ENCODE measurements at places on chromosomes 11 and 22. TPM values are rescaled to one million over a fixed set of nuclear protein-coding genes. Genes with fewer than 3 reads are reported as not detected.

Gene OR51E2
- total RNA-seq, result 1.8 TPM

DNA sequence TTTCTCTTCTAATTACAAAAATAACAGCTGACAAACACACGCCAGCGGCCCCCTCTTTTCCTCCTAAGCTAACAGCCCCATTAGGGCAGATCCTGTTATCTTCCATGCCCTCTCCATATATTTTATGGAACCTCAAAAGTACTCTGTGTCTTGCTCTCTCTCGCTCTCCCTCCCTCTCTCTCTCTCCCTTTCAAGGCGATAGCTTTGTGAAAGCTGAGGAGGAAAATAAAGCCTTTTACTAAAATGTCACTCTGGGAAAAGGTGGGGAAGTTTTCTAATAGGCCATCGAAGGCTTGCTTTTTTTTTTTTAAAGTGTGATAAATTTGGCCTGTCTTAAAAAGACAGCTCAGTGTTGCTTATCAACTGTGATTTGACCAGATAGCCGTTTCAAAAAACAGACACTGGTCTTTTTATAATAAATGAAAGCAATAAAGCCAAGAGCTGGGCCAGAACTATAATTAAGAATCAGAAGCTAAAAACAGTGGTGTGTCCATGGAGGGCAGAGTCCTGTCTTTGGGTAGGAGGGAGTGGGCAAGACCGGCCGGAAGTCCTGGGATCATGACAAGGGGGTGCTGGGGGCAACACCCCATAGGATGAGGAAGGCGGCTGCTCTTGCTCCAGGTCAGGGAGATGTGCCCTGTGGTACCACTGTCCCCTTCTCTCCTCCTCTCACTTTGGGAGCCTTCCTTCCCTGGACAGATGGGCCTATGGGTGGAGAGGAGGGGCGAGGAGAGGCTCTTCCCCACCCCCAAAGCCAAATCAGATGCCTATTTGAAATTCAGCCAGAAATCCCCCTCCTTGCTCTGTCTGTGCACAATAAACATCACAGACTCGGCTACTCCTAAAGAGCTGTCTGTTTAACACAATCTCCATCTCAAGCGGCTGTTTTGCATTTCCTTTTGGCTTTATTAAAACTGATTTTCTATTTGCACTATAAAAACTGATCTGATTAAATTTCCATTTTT, 267.2 kb downstream of the BUD13 start:
- no peaks in the 10 kb centered on the region for H3K4me1 ChIP-seq
- no peaks in the 10 kb centered on the region for H3K36me3 ChIP-seq
- no peak overlapping the region for H3K4me3 ChIP-seq
- DNase-seq, result no peak
- no peaks in the 10 kb centered on the region for H3K27me3 ChIP-seq
- no peak overlapping the region for H3K27ac ChIP-seq

Gene MGAT3
- total RNA-seq, result 1.2 TPM

Gene BTBD18
- not detected for total RNA-seq

DNA sequence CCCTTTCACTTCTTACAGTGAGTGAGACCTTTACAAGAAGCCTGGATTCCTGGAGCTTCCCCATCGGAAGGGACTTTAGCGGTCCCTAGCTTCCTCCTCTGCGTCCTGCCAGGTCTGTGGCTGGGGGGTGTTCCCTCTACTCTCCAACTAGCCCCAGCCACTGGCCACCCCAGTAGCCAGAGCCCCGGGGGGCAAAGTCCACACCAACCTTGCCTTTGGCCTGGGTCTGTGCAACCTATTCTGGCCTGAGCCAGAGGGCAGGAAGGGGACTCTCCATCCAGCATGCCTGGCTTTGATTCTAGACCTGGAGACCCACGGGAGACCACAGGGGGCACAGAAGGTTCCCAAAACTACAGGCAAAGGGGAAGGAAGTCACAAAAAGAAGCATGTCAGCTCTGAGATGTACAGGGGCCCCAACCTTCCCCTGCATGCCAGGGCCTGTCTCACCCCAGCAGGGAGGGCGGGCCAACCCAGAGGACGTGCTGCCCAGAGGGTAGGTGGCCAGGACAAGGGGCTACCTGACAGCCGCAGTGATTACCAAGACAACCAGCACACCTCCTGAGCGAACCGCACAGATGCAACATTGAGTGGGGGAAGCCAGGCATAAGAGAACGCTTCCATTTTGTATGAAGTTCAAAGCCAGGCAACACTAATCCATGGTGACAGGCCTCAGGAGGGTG, 52.4 kb downstream of the DSCAML1 start:
- peaks cover 6% of the 10 kb centered on the region for H3K27me3 ChIP-seq
- no peaks in the 10 kb centered on the region for H3K36me3 ChIP-seq
- H3K27ac ChIP-seq, result no peak overlapping the region
- H3K4me1 ChIP-seq, result no peaks in the 10 kb centered on the region
- H3K4me3 ChIP-seq, result no peak overlapping the region
- no peak for DNase-seq

Gene USP2
- 6.9 TPM for total RNA-seq

DNA sequence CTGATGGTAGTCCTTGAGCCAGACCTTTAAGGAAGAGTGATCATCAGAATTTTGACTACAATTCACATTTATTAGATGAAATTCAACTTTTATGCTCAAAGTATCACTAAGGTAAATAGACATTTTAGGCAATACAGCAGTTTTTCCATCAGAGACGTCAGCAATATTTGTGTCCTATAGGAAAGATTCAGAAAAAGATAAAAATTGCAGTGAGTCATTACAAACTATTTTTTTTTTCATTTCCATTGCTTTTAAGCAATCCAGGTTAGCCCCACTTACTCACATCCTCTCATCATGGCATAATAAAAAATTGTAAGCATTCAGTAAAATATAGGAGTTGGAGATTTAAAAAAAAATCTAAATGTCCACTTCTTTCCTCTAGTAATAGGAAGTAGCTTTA, 46.9 kb downstream of the MSANTD4 start:
- H3K4me1 ChIP-seq, result no peaks in the 10 kb centered on the region
- H3K27ac ChIP-seq, result no peak overlapping the region
- no peak for DNase-seq
- no peaks in the 10 kb centered on the region for H3K27me3 ChIP-seq

DNA sequence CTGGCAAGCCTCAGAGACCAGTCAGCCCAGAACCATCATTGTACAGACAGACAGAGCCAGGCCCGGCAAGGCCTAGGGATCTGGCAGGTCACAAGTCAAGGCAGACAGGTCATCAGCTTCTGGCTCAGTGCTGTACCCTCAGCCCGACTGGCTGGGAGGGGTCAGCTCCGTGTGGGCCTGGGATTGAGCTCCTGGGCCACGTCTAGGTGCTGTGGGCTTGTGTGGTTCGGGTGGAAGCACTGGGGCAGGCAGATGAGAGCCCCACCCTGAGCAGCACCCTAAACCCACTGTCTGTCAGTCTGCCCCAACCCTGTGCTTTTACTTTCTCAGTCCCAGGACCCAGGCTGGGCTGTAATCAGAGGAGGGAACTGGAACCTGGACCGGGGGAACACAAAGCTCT, 26.9 kb upstream of the P2RY2 start:
- H3K36me3 ChIP-seq, result no peaks in the 10 kb centered on the region
- DNase-seq, result no peak
- H3K4me1 ChIP-seq, result peaks cover 11% of the 10 kb centered on the region

- H3K27ac ChIP-seq, result no peak overlapping the region
- no peaks in the 10 kb centered on the region for H3K27me3 ChIP-seq
- no peaks in the 10 kb centered on the region for H3K36me3 ChIP-seq
- peaks cover 9% of the 10 kb centered on the region for H3K4me1 ChIP-seq
- no peak for DNase-seq
Observed at GRCh38 chr22:28052825-28053269, 133.8 kb upstream of the PITPNB start.

- no peaks in the 10 kb centered on the region for H3K27me3 ChIP-seq
- H3K4me1 ChIP-seq, result peaks cover 91% of the 10 kb centered on the region
- DNase-seq, result no peak
- H3K36me3 ChIP-seq, result peaks cover 11% of the 10 kb centered on the region
- peak overlapping the region; percentile 69 for H3K4me3 ChIP-seq
Observed at GRCh38 chr11:72719551-72719950, 32.7 kb downstream of the ARAP1 start.

DNA sequence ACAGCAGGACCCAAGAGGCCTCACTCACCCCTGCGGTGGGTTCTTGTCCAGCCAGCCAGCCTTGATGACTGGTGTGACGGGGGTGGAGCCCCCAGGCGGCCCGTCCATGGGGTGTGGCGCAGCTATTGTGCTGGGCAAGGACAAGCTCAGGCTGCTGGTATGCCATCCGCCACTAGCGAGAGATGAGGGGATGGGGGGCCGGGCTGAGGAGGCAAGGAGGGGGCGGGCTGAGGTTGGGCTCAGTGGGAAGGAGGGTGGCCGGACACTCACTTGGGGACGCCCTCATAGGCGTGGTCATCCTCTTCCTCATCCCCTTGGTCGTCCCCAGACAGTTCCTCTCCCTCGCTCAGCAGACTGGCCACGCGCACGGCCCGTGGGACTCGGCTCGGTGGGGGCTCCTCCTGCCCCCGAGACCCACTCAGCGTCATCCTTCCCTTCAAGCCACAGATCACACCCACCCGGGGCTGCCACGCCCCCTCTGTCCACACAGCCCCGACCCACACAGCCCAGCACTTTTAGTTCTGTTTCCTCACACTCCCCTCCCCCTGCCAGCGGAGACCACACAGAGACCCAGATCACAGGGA, 38.0 kb upstream of the PDE2A start:
- DNase-seq, result peak; percentile 93
- H3K27me3 ChIP-seq, result no peaks in the 10 kb centered on the region
- peaks cover 31% of the 10 kb centered on the region for H3K4me1 ChIP-seq
- no peak overlapping the region for H3K27ac ChIP-seq

DNA sequence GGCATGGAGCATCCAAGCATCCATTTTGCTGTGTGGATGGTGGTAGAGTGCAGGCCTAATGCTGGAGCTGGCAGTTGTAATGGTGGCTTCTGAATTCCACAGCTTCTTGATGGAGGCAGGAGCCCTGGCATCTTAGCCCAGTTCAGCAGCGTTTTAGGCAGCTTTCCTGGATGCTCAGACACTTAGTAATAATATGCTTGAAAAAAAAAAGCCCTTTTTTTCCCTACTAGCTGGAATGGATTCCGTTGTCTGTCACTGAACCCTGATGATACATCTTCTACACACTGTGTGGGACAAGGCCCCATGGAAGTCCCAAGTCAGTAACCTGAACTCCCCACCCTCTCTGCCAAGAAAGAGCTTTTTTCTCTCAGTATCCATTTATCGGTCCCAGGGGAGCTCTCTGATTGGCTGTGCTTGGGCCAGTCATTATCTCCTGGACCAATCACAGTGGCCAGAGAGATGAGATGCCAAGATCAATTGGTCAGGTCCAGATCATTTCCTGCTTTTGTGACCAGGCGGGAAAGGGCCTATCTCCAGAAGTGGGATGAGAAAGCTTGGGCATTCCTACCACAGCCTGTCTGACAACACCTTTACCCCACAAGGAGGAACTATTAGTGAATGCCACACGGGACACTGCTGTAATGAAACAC, 34.2 kb downstream of the MCM5 start:
- peaks cover 15% of the 10 kb centered on the region for H3K4me1 ChIP-seq
- H3K4me3 ChIP-seq, result no peak overlapping the region
- H3K27me3 ChIP-seq, result no peaks in the 10 kb centered on the region
- no peak overlapping the region for H3K27ac ChIP-seq

Gene GRIK4
- total RNA-seq, result 0.69 TPM

DNA sequence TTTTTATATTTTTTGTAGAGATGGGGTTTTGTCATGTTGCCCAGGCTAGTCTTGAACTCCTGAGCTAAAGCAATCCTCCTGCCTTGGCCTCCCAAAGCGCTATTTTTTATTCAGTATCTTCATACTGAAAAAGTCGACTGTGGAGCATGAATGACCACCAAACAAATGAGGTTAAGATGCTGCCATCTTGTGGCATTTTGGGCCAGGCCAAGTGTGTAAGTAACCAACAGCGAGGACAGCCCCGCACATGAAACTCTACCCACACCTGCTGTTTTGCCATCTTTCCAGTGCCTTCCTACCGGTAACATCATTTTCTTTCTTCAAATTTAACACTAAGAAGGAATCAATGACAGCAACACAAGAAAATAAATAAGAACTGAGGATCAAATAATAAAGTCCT, 32.2 kb upstream of the AQP11 start:
- no peaks in the 10 kb centered on the region for H3K27me3 ChIP-seq
- no peaks in the 10 kb centered on the region for H3K36me3 ChIP-seq
- H3K27ac ChIP-seq, result no peak overlapping the region
- no peak overlapping the region for H3K4me3 ChIP-seq

DNA sequence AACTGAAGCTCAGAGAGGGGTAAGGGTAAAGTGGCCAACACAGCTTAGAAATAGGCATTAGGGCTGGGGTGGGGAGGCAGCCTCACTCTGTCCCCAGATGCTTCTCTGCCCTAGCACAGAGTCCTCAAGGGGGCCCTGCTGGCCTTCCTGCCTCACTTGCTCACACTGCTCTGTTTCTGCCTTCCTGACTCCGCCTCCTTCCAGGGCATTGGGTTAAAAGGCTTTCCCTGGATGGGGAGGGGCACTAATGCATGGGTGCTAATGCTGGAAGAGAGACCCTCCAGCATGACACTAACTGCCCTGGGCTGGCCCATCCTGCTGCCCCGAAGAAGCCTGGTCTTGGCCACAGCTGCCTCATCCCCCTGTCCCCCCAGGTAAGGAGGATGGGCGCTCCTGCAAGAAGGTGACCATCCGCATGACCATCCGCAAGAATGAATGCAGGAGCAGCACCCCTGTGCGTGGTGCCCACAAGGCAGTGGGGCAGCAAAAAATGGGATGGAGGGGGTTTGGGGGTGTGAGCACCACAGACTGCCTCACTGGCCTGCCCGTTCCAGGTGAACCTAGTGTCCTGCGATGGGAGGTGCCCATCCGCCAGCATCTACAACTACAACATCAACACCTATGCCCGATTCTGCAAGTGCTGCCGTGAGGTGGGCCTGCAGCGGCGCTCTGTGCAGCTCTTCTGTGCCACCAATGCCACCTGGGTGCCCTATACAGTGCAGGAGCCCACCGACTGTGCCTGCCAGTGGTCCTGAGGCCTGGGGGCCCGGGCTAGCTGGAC, 74.0 kb upstream of the MYOD1 start:
- H3K27ac ChIP-seq, result no peak overlapping the region
- H3K27me3 ChIP-seq, result no peaks in the 10 kb centered on the region
- no peak overlapping the region for H3K4me3 ChIP-seq
- no peaks in the 10 kb centered on the region for H3K4me1 ChIP-seq

GRCh38 chr22:37273846-37274225, 8.5 kb upstream of the CYTH4 start:
- peaks cover 5% of the 10 kb centered on the region for H3K4me1 ChIP-seq
- DNase-seq, result no peak
- no peak overlapping the region for H3K4me3 ChIP-seq
- no peak overlapping the region for H3K27ac ChIP-seq

Gene OR2AG1
- total RNA-seq, result not detected

Gene DDIAS
- 0.17 TPM for total RNA-seq

All from esophagus muscularis mucosa (tissue), 4 donors.